ENCODE measurements at places on chromosomes 7 and 10. TPM values are rescaled to one million over a fixed set of nuclear protein-coding genes. Genes with fewer than 3 reads are reported as not detected.

Gene IRF5
- total RNA-seq, result 0.83 TPM

Gene CALML3
- total RNA-seq, result not detected

Gene TSPAN12
- total RNA-seq, result 0.73 TPM

Gene NOC3L
- total RNA-seq, result 26.0 TPM

Gene CLRN3
- not detected for total RNA-seq

Gene OR2A42
- total RNA-seq, result not detected

Gene PTF1A
- total RNA-seq, result not detected

Gene AGR2
- total RNA-seq, result not detected

Gene KLF14
- total RNA-seq, result under 0.01 TPM

Gene CYP3A7
- total RNA-seq, result 0.33 TPM

Gene NUTM2A
- 2.3 TPM for total RNA-seq

Gene CTAGE4
- total RNA-seq, result 2.0 TPM

Gene SMO
- 3.2 TPM for total RNA-seq

Gene GPR146
- total RNA-seq, result 1.2 TPM

Gene FAM25A
- not detected for total RNA-seq

Gene FOXI2
- total RNA-seq, result not detected

Gene UMAD1
- 14.1 TPM for total RNA-seq

Gene SERPINE1
- 260 TPM for total RNA-seq

Gene DYNC1I1
- 0.66 TPM for total RNA-seq

Gene FRMD4A
- total RNA-seq, result 14.1 TPM

Gene LRRC18
- total RNA-seq, result under 0.01 TPM

Gene GPR15LG
- total RNA-seq, result not detected

Gene GTF2IRD1
- total RNA-seq, result 8.3 TPM

All from smooth muscle cell of trachea (primary cell).